ENCODE measurements at places on chromosomes 7 and 10.

DNA sequence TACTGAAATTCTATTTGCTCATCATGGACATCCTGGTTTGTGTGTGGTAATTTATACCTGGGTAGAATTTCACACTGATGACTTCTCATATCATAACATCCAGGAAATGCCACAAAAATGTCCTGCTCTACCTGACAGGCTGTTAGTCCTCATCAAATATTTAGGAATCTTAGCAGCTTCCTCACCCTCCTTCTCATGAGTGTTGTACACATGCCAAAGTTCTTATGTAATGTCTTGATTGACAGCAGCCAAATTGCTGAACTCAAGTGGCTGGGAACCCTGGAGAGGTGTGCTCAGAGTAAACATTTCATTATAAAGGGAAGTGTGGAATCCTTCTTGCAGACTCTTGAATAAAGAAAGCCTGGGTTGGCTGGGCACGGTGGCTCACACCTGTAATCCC lies 8.9 kb downstream of the EEPD1 start:
- DNase-seq, result no peak

DNA sequence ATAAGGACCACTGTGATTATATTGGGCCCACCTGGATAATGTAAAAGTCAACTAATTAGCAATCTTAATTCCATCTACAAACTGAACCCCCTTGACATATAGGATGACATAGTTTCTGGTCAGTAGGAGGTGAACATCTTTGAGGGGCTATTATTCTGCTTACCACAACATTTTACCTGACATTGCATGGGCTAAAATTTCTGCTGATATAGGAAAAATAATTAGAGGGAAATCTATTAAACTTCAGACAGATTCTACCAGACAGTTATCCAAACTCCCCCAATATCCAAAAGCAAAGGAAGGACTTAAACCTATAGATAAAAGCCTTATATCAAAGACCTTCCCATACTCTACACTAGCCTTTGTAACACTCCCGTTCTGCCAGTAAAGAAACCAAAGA lies 443.6 kb downstream of the GRM8 start:
- DNase-seq, result no peak

- DNase-seq, result no peak
Measured at GRCh38 chr10:34834274-34834673, 19.2 kb upstream of the PARD3 start.

- DNase-seq, result no peak
Measured at GRCh38 chr7:141713890-141714289, 5.7 kb downstream of the WEE2 start.

DNA sequence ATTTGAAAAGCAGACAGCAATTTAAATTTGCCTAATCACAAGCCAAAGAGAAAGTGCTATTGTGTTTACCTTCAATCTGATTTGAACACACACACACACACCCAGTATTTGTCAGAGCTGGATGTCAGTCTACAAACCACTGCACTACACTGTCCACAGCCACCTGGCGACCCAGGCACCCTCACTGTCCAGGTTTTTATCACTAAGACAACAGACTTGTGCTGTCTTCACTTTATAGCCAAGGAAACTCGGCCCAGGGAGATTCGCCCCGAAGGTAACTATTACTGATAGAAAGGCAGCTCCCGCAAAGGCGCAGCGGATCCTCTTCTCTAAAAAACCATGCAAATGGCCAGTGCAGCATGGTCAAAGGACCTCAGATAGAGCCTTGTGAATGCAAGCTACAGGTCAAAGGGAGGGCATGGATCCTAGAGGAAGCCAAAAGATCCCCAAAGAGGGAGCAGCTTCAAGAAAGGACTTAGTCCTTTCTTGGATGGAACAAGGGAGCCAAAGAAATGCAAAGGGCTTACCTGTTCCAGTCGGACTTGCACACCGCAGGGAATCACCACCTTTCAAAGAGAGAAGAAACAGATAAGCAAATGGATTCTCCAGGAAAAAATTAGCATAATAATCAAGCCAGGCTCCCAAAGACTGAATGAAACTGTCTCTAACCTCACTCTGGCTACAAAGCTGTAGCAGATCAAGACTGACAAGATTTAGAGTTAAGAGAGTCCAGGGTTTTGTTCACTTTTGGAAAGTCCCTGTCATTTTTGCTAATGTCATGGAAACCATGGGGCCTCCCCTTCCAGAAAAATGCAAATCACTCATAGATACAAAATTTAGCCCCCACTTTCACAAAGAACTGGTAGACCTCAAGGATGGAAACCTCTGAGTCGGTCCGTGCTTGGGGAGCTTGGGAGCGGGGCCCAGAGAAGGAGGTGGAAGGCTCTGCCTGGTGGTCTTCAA lies 101.1 kb downstream of the TNS3 start:
- no peak for DNase-seq
